CD4-positive, alpha-beta T cell treated with Interleukin-6 for 4 hours (primary cell): ENCODE measurements at places on chromosomes 13 and 19.

- DNase-seq = no peak
Observed at GRCh38 chr13:99913167-99913566, 58.4 kb downstream of the ZIC5 start.

DNA sequence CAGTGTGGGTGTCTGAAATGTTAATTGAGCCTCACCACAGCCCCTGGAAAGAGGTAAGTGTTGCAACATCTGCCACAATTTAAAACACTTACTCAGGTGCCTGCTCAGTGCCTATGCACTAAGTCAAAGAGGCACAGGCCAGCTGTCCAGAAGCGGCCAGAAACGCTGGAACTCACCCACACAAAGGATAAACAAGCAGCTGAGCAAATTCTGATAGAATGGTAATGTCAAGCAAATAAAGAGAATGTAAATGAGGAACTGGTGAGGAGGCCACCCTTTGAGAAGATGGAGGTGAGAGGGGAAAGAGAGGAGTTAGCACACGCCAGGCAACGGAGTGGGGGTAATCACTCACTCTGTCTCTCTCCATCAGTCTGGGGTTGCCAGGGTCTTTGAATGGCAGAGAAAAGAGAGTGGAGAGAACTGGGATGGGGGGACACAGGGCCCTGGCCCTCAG, 67.7 kb upstream of the SERP2 start:
- DNase-seq = no peak

DNA sequence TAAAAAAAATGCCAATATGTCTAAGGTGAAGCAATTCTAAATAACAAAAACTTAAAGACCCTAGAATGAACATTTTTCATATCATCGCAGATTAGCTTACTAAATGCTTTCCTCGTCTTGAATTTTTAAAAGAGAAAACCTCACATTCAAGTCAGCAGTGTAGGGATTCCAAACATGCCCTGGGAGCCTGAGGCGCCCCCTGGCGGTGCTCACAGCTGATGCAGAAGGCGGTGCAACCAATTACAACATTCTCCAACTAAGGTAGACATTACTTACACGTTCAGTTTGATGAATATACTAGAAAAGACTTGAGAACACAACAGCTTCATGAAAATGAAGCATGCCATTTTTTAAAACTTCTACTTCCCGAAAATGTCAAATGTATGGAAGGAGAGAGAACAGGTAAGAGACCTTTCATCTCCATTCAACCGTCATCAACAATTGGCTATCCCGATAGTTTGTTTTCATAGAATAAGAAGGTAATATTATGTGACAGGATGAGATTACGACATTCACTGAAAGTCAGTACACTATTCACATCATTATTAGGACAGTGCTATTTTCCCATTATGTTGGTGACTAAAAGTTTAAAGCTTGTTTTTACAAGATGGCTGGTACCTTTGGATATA, 304.4 kb downstream of the DCLK1 start:
- DNase-seq = no peak

GRCh38 chr19:13597640-13598039, 91.4 kb upstream of the CACNA1A start:
- DNase-seq = peak; percentile 53

- no peak for DNase-seq
Observed at GRCh38 chr19:49247676-49248075, 77.3 kb downstream of the SLC6A16 start.

DNA sequence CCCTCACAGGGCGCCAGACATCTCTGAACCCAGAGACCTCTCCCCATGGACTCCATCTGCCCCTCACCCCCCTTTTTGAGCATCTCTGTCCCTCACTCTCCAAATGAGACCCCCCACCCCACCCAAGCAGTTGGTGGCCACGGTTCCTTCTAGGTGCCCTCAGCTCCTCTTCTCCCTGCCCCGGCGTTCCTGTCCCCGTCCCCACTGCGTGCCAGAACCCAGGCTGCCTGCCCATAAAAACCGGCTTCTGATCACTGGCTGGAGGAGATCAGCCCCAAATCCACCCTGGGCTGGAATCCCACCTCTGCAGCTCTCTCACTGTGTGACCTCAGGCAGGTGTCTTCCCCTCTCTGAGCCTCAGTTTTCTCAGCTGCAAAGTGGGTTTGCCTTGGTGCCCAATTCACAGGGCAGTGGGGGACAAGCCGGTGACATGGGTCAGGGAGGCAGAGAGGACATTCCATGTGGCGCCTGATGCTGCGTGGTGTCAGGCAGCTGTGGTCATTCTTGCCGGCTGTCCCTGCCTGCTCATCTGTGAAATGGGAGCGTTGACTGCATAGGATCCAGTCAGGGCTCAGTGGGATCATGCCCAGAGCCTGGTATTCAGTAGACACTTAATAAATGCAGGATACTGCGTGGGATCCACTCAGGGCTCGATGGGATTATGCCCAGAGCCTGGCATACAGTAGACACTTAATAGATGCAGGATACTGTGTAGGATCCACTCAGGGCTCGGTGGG, 25.5 kb downstream of the SMIM24 start:
- DNase-seq = no peak

- no peak for DNase-seq
Observed at GRCh38 chr13:81916461-81916860, 1575.5 kb upstream of the SPRY2 start.
